ENCODE measurements at places on chromosomes 5 and 9. TPM values are rescaled to one million over a fixed set of nuclear protein-coding genes. Genes with fewer than 3 reads are reported as not detected.

DNA sequence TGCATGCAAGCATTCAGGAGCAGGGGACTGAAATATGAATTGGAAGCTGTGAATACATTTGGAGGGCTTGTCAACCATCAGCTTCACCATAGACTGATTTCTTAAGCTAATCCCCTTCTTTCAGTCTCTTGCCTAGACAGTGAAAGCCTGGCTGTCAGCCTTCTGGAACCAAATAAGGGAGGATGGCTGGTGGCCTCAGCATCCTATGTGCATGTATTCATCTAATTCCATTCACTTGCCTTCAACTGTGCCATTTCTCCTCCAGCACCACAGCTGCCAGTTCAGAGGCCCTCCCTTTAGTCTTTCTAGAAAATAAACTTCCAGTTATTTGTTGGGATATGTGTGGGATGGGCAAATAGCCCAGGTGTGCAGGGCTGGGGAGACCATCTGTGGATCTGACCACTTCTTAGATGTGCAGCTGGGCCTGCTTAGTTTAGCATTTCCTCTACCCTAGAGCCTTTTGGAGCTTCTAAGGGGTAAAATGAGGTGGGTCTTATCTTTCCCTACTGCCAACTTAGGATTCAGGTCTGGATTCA, 62.1 kb downstream of the AOPEP start:
- peaks cover 14% of the 10 kb centered on the region for H3K4me1 ChIP-seq
- H3K27ac ChIP-seq = no peak overlapping the region
- H3K4me3 ChIP-seq = no peak overlapping the region
- H3K36me3 ChIP-seq = peaks cover 25% of the 10 kb centered on the region
- DNase-seq = no peak
- no peaks in the 10 kb centered on the region for H3K27me3 ChIP-seq

- H3K36me3 ChIP-seq = no peaks in the 10 kb centered on the region
- peak overlapping the region; percentile 0 for H3K4me3 ChIP-seq
- peak overlapping the region; percentile 9 for H3K27ac ChIP-seq
- peaks cover 12% of the 10 kb centered on the region for H3K4me1 ChIP-seq
Measured at GRCh38 chr5:52579391-52579790, 208.3 kb upstream of the ITGA1 start.

- H3K4me3 ChIP-seq = no peak overlapping the region
- no peak overlapping the region for H3K27ac ChIP-seq
- DNase-seq = no peak
- H3K27me3 ChIP-seq = peaks cover 6% of the 10 kb centered on the region
Measured at GRCh38 chr9:82706786-82707185, 356.2 kb downstream of the RASEF start.

DNA sequence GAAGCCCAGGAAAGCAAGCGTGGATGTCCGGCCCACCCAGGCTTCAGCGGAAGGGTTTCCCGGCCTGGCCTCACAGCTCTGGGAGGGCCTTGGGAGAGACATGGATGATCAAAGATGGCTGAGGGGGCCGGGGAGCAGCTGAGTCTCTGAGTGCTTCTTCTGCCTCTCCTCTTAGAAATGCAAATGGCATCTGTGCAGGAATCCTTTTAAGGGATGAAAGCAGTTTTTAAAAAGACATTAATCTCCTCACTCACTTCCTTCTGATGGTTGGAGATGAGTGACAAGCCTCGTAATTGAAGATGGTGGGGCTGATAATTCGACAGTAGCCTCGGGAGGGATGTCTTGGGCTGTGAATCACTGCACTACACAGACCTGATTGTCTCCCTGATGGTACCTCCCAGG, 24.3 kb upstream of the PITX1 start:
- no peak overlapping the region for H3K27ac ChIP-seq
- peaks cover 88% of the 10 kb centered on the region for H3K27me3 ChIP-seq
- H3K4me3 ChIP-seq = no peak overlapping the region
- DNase-seq = no peak
- H3K36me3 ChIP-seq = no peaks in the 10 kb centered on the region
- no peaks in the 10 kb centered on the region for H3K4me1 ChIP-seq

DNA sequence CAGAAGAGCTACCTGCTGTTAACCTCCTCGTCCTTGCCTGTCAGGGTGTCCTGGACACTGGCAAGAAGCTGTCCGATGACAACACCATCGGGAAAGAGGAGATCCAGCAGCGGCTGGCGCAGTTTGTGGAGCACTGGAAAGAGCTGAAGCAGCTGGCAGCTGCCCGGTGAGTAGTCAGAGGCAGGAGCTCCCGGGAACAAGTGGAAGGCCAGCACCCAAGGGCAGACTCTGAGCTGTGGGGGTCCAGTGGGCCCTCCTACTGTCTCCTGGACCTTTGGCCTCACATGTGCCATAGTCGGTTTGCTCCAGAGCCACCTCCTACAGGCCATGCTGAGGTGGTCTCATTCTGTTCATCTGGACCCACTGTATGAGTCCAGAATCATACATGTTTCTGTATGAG, 38.7 kb downstream of the DYNC2I2 start:
- H3K4me1 ChIP-seq = no peaks in the 10 kb centered on the region
- H3K27ac ChIP-seq = no peak overlapping the region
- no peak overlapping the region for H3K4me3 ChIP-seq
- peaks cover 12% of the 10 kb centered on the region for H3K36me3 ChIP-seq
- no peak for DNase-seq

GRCh38 chr9:13022756-13023155, 247.9 kb downstream of the LURAP1L start:
- no peaks in the 10 kb centered on the region for H3K36me3 ChIP-seq
- DNase-seq = no peak
- no peak overlapping the region for H3K27ac ChIP-seq
- peaks cover 4% of the 10 kb centered on the region for H3K4me1 ChIP-seq
- no peaks in the 10 kb centered on the region for H3K27me3 ChIP-seq

GRCh38 chr5:138654281-138654867, 79.2 kb upstream of the HSPA9 start:
- no peaks in the 10 kb centered on the region for H3K27me3 ChIP-seq
- H3K36me3 ChIP-seq = no peaks in the 10 kb centered on the region
- H3K4me3 ChIP-seq = no peak overlapping the region
- peaks cover 51% of the 10 kb centered on the region for H3K4me1 ChIP-seq

- H3K4me1 ChIP-seq = no peaks in the 10 kb centered on the region
- DNase-seq = no peak
- H3K27me3 ChIP-seq = peaks cover 3% of the 10 kb centered on the region
- no peak overlapping the region for H3K4me3 ChIP-seq
Measured at GRCh38 chr5:80930940-80931339, 29.2 kb upstream of the RASGRF2 start.

DNA sequence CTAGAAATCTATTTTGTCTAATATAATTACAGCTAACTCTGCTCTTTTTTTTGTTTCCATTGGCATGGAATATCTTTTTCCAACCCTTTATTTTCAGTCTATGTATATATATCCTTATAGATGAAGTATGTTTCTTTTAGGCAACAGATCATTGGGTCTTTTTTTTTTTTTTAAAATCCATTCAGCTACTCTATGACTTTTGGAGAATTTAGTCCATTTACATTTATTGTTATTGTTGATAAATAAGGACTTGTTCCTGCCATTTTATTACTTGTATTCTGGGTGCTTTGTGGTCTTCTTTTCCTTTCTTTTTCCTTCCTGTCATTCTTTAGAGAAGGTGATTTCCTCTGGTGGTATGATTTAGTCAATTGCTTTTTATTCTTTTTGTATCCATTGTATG, 296.8 kb downstream of the SMARCA2 start:
- DNase-seq = no peak
- H3K27ac ChIP-seq = no peak overlapping the region
- H3K4me1 ChIP-seq = peaks cover 4% of the 10 kb centered on the region
- H3K4me3 ChIP-seq = no peak overlapping the region
- peaks cover 9% of the 10 kb centered on the region for H3K36me3 ChIP-seq

DNA sequence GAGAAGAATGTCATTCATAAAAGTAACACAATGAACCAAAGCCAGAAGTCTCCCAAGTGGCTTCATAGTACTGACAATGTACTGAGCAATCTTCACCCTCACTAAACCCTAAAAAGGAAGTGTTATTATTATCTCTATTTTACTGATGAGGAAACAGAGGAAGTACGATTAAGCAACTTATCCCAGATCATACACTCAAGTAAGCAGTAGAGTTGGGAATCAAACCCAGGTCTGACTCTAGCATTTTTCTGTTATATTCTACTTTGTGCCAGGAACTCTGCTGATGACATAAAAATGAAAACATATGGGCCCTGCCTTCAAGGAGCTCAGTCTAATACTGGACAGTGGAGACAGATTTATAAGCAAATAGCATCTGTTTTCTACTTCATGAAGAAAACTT, 109.2 kb downstream of the RAPGEF6 start:
- H3K4me1 ChIP-seq = peaks cover 5% of the 10 kb centered on the region
- no peak overlapping the region for H3K4me3 ChIP-seq
- no peaks in the 10 kb centered on the region for H3K36me3 ChIP-seq
- no peak overlapping the region for H3K27ac ChIP-seq

- H3K27ac ChIP-seq = peak overlapping the region; percentile 83
- H3K4me1 ChIP-seq = peaks cover 30% of the 10 kb centered on the region
- peak overlapping the region; percentile 17 for H3K4me3 ChIP-seq
- H3K27me3 ChIP-seq = no peaks in the 10 kb centered on the region
Measured at GRCh38 chr5:132437604-132438266, 52.8 kb downstream of the IRF1 start.

GRCh38 chr5:143213851-143214363, 189.6 kb downstream of the NR3C1 start:
- no peaks in the 10 kb centered on the region for H3K27me3 ChIP-seq
- DNase-seq = no peak
- H3K4me1 ChIP-seq = peaks cover 67% of the 10 kb centered on the region
- peak overlapping the region; percentile 33 for H3K4me3 ChIP-seq
- peak overlapping the region; percentile 51 for H3K27ac ChIP-seq
- H3K36me3 ChIP-seq = no peaks in the 10 kb centered on the region

- no peaks in the 10 kb centered on the region for H3K4me1 ChIP-seq
- DNase-seq = no peak
- no peak overlapping the region for H3K4me3 ChIP-seq
- no peaks in the 10 kb centered on the region for H3K36me3 ChIP-seq
- H3K27me3 ChIP-seq = no peaks in the 10 kb centered on the region
Measured at GRCh38 chr5:24368115-24368514, 276.7 kb downstream of the CDH10 start.

GRCh38 chr9:88536023-88536324, 996 bp downstream of the NXNL2 start:
- peaks cover 33% of the 10 kb centered on the region for H3K4me1 ChIP-seq
- peak overlapping the region; percentile 16 for H3K27ac ChIP-seq
- peak overlapping the region; percentile 51 for H3K4me3 ChIP-seq
- H3K27me3 ChIP-seq = peaks cover 30% of the 10 kb centered on the region

DNA sequence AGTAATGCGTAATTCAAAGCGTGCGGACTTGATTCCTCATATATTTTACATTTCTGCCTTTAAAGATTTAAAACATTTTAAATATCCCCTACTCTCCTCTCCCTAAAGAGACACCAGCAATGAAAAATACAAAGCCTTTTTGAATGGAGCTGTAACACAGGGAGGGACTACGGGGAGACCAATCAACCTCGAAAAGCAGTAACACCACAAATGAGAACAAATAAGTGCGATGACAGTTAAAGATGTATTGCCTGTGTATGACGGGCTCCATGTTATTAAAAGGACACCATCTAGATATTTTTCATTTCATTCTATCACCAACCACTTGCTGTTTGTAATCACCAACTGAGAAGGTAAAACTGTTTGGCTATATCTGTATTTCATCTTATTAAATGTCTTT, 230.3 kb upstream of the TBCA start:
- H3K4me1 ChIP-seq = peaks cover 19% of the 10 kb centered on the region
- no peaks in the 10 kb centered on the region for H3K27me3 ChIP-seq
- no peak overlapping the region for H3K4me3 ChIP-seq
- H3K27ac ChIP-seq = no peak overlapping the region

DNA sequence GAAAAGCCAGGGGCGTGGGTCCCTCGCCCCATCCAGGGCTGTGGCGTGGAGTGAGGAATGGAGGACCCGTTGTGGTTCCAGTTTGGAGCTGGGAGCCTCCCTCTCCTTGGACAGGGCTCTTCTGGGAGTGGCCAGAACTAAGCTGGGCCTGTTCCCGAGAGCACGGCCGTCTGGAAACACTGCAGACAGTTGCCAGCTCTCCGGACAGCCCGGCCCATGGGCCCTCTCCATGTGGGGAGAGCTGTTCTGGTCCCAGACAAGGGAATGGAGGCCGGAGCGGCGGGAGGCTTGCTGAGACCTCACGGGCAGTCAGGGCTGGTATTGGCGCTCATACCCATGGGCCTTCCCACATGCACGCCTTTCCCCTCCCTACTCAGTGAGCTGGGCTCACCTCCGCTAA, 45.2 kb upstream of the FCN2 start:
- no peak overlapping the region for H3K4me3 ChIP-seq
- no peaks in the 10 kb centered on the region for H3K36me3 ChIP-seq
- H3K4me1 ChIP-seq = no peaks in the 10 kb centered on the region

DNA sequence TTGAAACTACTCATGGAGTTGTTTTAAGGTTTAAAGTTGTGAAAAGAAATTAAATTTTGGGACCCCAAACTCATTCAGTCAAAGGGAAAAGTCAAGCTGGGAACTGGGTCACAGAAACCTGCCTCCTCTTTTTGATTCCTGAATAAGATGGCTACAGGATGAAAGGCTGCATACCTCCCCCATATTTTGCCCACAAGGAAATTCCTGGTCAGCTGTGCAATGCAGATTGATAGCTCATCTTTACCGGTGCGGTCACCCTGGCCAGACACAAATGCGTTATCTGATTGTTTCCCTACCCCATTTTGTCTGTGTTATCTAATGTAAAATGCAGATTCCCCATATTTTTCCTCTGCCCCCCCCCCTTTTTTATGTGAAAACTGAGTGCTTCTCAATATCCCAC, 1.3 kb downstream of the HAVCR2 start:
- no peaks in the 10 kb centered on the region for H3K27me3 ChIP-seq
- no peaks in the 10 kb centered on the region for H3K36me3 ChIP-seq
- no peak for DNase-seq
- H3K4me3 ChIP-seq = no peak overlapping the region

DNA sequence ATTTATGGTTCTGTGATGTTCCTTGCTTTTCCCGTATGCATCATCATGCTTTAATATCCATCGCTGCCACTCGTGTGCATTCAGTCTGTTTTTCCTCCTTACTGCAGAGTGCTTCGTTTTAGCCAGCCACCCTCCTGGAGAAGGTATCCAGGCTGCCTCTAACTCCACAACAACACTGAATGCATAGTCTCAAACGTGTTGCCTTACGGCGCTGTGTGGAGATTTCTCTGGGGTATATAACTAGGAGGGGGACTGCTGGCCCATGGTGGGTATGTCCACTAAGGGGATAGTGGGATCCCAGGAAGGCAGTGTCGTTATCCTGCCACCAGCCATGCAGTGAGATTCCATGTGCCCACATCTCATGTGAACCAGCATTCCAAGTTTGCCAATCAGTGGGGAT, 16.4 kb downstream of the BTNL9 start:
- peaks cover 90% of the 10 kb centered on the region for H3K27me3 ChIP-seq
- H3K27ac ChIP-seq = no peak overlapping the region
- H3K4me1 ChIP-seq = peaks cover 16% of the 10 kb centered on the region
- H3K36me3 ChIP-seq = peaks cover 6% of the 10 kb centered on the region
- no peak for DNase-seq

Gene C5orf52
- not detected for total RNA-seq

Gene TICAM2
- 0.59 TPM for total RNA-seq

Gene MYMK
- total RNA-seq = not detected

Gene NUTM2F
- not detected for total RNA-seq

Gene CCL27
- 0.43 TPM for total RNA-seq

Gene OTP
- 0.31 TPM for total RNA-seq

Gene DCTN4
- 41.8 TPM for total RNA-seq

Gene IFNA13
- total RNA-seq = not detected

Gene RORB
- 1.7 TPM for total RNA-seq

Gene ZNF608
- total RNA-seq = 37.4 TPM

Gene ARL14EPL
- total RNA-seq = not detected
